NCI-H1436 treated with DMSO at 0.1 percent for 48 hours (cell line): ENCODE measurements at places on chromosomes 16 and 17.

GRCh38 chr17:74520016-74520434 lies 11.2 kb downstream of the CD300LB start:
- no peak for DNase-seq

GRCh38 chr16:13767215-13767614 lies 152.7 kb upstream of the ERCC4 start:
- DNase-seq = no peak

GRCh38 chr16:4293822-4294457 lies 21.1 kb upstream of the TFAP4 start:
- no peak for DNase-seq

DNA sequence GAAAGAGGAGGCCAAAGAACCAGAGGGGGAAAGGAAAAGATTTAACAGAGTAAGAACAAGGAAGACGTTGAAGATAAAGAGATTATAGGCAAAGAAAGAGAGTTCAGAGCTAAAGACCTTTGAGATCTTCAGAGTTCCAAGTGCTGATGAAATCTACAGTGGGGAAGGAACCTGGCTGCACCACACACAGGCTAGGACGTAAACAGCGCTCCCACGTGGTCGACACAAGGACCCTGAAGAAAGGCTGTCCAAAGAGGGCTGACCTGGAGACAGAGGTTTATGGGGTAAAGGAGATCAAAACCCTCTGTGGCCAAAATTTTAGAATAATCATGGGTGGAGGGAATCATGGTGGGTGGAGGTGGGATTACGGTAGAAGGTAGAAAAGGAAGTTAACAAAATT lies 121.6 kb downstream of the PMP22 start:
- no peak for DNase-seq

- DNase-seq = no peak
These were observed 43.3 kb downstream of the PGS1 start for GRCh38 chr17:78421534-78422266.

DNA sequence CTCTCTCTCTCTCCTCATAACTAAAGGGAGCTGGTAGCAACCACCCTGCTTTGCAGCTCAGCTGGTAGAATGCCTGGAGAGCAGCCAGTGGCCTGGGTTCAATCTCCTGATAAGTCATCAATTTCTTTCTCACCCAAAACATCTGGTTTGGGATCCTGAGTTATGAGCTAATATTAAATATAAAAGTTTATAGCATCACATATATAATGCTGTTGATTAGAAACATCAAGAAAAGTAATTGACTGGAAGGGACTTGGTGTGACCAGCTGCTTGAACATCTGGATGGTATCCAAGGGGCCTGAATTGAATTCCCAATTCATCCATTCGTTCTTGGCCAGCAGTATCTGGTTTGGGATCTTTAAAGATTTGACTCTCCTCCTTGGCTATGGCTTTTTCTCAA lies 12.2 kb upstream of the ELAC2 start:
- DNase-seq = no peak

DNA sequence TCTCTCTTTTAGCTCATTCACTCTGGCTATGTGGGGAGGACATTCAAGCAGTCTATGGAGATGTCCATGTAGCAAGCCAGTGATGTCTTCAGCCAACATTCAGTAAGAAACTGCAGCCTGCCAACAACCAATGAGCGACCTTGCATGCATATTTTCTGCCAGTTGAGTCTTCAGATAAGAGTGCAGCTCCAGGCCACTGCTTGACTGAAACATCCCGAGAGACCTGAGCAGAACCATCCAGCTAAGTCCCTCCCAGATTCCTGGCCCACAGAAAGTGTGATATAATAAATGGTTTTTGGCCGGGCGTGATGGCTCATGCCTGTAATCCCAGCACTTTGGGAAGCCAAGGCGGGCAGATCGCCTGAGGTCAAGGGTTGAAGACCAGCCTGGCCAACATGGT lies 10.5 kb upstream of the C17orf58 start:
- DNase-seq = no peak

DNA sequence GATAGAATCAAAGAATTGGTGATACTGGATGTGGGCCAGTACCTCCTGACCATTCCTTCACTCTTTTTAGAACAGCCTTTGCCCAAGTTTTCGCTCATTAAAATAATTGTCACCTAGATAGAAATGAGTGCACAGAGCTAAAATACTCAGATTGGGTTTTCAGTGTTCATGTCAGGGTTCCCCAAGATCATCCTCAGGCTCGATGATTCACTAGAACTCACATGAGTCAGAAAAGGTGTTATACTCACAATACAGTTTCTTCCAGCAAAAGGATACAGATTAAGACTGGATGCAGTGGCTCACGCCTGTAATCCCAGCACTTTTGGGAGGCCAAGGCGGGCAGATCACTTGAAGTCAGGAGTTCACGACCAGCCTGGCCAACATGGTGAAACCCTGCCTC lies 19.9 kb downstream of the ERCC4 start:
- no peak for DNase-seq

DNA sequence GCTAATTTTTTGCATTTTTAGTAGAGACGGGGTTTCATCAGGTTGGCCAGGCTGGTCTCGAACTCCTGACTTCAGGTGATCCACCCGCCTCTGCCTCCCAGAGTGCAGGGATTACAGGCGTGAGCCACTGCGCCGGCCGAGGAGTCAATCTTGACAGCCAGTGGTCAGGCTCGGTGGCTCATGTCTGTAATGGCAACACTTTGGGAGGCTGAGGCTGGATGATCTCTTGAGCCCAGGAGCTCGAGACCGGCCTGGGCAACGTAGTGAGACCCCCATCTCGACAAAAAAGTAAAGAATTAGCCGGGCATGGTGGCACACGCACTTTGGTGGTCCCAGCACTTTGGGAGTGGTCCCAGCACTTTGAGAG lies 608 bp upstream of the PGS1 start:
- no peak for DNase-seq

DNA sequence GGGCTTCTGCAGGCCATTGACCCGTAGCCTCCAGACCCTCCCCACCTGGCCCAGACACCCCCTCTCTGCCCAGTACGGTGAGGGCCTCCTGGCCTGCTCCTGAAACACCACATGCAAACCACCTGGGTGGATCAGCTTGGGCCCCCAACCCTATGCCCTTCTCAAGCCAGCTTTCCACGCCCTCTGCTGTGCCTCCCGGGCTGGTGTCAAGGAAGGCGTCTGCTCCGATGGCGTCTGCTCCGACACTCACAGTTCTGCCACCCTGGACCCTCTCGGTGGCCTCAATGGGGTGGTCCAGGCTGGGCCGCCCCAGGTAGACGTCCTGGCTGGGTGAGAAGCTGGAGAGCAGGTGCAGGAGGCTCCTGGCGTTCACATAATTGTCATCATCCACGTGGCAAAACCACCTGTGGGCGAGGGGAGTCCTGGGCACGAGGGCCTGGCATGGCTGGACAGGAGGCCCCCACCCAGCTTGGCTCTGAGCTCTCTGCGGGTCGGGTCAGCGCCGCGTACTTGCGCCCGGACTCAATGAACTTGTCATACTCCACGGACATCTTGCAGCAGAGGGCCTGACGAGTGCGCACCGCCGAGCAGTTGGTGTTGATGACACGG lies 1.4 kb downstream of the RFNG start:
- DNase-seq = no peak

DNA sequence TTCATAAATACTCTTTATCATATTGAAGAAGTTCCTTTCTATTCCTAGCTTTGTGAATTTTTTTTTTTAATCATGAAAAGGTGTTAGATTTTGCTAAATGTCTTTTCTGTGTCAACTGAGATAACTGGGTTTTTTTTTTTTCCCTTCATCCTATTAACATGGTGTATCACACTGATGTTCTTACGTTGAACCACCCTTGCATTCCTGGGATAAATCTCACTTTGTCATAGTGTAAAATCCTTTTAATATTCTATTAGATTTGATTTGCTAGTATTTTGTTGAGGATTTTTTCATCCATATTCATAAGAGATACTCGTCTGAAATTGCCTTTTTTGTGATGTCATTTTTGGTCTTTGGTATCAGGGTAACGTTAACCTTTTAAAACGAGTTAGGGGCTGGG lies 49.2 kb downstream of the CHCT1 start:
- DNase-seq = no peak

GRCh38 chr17:4249452-4250029 lies 14.2 kb downstream of the ANKFY1 start:
- DNase-seq = no peak

DNA sequence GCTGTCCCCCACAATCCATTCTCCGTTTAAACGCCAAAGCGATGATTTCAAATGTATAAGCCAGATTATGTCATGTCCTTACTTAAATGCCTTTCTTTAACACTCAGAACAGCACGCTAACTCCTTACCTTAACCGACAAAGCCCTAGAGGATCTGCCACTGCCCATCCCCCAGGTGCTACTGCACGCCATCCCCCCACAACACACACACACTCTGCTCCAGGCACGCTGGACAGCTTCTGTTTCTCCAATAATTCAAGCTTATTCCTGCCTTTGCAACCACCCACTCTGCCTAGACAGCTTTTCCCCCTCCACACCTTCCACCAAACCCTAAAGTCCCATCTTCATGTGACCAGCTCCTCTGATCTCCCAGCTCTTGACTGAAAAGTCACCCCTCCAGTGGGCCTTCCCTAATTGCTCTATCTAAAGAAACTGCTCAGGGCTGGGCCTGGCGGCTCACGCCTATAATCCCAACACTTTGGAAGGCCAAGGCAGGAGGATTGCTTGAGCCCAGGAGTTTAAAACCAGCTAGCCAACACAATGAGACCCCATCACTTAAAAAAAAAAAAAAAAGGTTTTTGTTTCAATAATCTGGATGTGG lies 38.9 kb upstream of the RPL38 start:
- no peak for DNase-seq

- DNase-seq = no peak
These were observed 7.6 kb downstream of the CBX8 start for GRCh38 chr17:79788989-79789942.

- DNase-seq = no peak
These were observed 58.6 kb upstream of the TNRC6A start for GRCh38 chr16:24670623-24671454.

GRCh38 chr16:59654455-59654854 lies 920.3 kb upstream of the GOT2 start:
- DNase-seq = no peak

DNA sequence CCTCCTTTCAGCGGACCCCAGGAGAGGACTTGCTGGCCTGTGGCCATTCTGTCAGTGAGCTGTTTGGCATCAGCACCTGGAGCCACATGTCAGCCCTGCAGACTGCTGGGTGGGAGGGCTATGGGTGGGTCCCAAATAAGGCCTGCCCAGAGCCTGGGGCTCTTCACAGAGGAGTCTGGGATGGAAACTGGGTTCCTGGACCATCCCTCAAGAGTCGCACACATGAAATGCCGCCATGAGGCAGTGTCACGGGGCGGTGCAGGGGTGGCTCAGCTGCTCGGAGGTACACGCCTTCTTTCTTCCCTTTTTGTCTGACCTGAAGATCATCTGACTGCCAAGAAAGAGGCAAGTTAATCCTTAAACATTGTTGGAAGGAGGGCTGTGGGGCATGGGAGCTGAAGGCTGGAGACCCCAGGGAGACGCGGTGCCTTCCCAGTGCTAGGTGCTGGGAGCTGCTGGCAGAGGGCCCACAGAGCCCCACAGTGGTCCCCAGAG lies 14.8 kb downstream of the MPRIP start:
- no peak for DNase-seq

GRCh38 chr17:42675348-42675964 lies 1.3 kb downstream of the PLEKHH3 start:
- no peak for DNase-seq

GRCh38 chr17:13182854-13183253 lies 165.0 kb upstream of the ELAC2 start:
- DNase-seq = no peak

DNA sequence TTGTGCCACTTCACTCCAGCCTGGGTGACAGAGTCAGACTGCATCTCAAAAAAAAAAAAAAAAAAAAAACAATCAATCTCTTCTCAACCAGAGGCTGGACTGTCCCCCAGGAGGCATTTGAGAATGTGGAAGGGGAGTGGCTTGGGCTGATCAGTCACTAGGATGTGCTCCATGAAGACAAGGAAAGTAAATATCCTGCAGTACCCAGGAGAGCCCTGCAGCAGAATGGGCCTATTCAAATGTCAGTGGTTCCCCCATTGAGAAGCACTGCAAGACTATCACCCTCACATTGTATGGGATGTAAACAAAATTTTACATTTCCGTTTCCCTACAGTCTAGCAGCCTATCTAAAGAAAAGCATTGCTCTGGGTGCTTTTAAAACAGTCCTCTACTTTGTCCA lies 70.3 kb downstream of the DNAH9 start:
- DNase-seq = no peak

DNA sequence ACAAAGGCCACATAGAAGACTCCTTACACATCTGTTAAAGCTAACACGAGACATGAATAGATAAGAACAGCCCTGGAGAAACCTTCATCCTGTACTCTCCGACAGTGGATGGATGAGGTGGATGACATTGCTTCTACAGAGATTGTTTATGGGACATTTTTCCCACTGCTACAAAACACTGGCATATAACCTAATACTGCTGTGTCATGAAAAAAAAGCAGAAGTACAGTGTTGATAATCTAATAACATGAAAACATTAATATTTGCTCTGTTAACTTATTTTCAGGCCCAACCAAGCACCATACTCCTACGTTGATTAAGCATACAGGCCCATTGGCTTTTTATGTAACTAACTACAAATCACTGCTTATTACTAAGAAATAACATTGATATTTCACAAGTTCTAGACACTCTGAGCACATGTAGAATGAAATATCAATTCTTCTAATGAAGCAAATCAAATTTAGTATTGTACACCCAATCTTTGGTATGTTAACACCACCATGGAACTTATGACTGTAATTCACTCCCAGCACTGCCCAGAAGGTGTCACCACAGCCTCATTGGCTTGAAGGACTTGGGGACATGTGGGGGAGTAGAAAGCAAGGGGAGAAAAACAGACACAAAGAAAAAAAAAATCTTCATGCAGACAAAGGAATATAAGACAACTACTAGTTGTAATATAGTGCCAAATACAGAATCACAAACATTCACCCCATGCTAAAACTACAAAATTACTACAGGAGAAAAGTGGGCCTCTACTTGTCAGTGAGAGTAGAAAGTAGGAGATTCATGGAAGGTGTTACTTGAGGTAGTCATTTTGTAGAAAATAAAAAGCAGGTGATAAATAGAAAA lies 330.0 kb upstream of the PMFBP1 start:
- peak; percentile 9 for DNase-seq

- DNase-seq = no peak
These were observed 21.8 kb downstream of the ACSM1 start for GRCh38 chr16:20675488-20676267.

GRCh38 chr16:9489835-9490467 lies 398.5 kb downstream of the HAPSTR1 start:
- DNase-seq = no peak
